ENCODE measurements at places on chromosomes 1 and 21.
A peak's percentile ranks its signal among the peaks of the same experiment; 100 is the strongest.

GRCh38 chr1:212973899-212974298, 23.6 kb downstream of the VASH2 start:
- DNase-seq: no peak

DNA sequence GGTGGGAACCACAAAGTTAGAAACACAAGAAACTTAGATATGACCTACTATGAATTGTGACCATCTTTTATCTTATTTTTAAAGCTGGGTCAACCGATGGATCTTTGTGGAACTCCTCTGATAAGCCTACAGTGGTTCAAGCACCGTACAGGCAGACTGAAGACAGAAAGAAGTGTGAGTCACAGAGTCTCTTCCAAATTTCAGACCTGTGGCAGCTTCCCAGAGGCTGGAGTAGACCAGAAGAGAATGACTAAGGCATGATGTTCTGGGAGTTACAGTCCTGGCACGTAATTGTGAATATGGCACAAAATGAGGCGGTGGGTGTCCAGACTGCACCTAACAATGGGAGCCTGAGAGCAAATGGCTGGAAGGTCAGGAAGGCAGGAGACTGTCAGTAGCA, 70.0 kb downstream of the LMO4 start:
- DNase-seq: no peak

GRCh38 chr21:22280851-22281250, 1282.6 kb downstream of the NCAM2 start:
- DNase-seq: no peak

DNA sequence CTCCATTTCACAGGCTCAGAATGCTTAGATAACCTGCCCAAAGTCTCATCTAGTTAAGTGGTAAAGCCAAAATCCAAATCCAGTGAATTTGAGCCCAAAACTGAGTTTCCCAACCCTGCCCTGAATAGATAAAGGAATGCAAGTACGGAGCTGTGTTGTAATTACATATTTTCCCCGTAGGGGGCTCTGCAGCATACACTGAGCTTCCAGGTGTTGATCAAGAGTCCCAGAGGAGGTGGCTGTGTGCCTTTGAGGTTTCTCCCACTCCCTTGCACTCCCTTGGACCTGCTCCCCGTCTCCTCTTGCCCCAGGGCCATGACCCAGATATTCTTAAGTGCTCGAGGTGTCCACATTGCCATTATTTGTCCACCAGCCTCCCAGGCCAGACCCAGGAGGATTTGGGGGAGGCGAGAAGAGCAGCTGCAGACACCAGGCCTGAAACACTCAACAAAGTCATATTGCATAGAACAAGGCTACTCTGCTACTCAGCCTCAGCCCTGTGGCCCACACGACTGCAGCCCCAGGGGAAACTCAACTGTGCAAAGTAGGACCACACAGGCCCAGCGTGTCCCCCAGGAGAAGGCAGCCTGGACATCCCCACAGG, 18.4 kb upstream of the LY9 start:
- peak; percentile 44 for DNase-seq

GRCh38 chr21:33835920-33836319, 79.7 kb downstream of the ATP5PO start:
- DNase-seq: no peak

DNA sequence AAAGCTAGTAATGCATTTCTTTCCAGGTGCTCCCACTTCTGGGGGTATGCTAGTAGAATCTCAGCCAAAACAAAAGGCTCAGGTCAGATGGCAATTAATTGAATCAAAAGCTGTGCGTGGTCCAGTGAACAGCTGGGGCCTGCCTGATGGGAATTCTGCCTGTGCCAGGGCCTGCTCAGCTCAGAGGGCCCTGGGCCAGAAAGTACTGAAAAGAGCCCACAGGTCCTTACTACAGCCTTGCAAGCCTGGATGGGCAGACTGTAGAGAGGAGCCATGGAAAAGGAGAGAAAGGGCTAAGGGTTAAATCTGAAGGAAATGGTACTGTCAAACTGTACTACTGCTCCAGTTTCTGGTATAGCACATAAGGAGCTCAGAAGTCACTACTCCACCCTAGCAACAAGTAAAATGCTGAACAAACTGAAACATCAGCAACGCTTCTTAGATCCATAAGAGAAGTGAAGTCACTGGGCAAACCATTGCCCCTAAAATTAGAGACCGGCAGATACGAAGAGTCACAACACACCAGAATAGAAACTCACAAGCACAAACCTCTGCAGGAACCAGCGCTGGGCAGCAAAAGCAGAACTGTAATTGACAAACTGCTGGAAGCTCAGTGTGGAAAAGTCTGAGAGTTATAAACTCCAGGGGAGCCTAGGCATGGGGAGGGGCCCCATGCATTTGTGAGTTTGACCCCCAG, 121.1 kb upstream of the SYT6 start:
- DNase-seq: no peak

DNA sequence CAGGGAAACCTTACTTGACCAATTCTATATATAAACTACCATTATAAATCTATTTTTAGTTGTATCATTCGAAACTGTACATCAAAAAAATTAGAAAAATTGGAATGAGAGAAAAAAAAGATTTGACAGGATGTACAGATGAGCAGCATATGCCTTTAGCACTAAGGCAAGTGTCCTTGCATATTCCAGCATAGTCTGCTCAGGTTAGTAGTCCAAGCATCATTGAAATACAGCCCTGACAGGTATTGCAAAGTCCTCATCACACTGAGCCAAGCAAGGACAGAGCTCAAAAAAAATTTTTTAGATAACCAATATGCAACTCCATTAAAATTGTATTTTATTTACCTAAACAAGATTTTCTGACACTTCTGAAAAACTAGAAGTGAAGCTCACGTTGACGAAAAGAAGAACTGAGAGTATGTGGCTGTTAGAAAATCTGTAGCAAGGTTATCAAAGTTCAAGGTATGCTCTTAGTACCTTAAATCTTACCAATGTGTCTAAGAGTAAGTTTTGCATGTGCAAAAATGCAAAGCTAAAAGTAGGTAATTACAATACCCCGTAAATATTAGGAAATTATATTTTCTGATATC, 465.6 kb upstream of the ADGRL4 start:
- DNase-seq: no peak

GRCh38 chr1:22340873-22341272, 110.8 kb upstream of the ZBTB40 start:
- DNase-seq: no peak

- DNase-seq: peak; percentile 49
Measured at GRCh38 chr1:161506336-161507223, 1.3 kb downstream of the FCGR2A start.

DNA sequence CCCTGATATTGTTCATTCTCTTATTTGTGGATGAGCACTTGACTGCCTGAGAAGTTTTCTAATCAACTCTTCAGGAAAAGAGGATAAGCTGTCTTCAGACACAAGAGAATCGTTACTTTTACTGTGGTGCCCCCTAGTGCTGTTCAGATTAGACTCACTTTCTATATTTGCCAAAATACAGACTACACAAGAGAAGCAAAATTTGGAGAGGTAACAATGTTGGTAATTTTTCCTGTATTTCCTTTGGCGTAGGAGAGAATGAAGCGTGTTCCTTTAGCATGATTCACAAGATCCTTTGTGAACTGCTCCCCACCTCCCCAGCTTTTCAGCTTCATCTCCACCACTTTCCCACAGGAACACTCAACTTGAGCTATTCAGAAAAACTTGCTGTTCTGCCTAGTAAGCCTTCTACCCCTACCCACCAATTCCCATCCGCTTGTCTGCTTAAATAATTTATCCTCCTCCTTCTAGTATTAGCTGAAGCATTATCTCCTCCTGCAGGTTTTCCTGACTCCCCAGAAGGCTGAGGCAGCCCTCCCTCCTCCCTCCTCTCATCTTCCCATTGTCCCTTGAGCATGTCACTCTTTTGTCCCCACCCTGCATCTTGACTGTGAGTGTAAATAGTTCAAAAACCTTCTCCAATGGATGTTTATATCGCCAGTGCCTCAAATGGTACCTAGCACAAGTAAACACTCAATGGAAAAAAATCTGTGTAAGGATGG, 4.5 kb downstream of the TNFSF4 start:
- DNase-seq: peak; percentile 90

GRCh38 chr1:22217811-22218460, 75.0 kb upstream of the WNT4 start:
- DNase-seq: no peak

DNA sequence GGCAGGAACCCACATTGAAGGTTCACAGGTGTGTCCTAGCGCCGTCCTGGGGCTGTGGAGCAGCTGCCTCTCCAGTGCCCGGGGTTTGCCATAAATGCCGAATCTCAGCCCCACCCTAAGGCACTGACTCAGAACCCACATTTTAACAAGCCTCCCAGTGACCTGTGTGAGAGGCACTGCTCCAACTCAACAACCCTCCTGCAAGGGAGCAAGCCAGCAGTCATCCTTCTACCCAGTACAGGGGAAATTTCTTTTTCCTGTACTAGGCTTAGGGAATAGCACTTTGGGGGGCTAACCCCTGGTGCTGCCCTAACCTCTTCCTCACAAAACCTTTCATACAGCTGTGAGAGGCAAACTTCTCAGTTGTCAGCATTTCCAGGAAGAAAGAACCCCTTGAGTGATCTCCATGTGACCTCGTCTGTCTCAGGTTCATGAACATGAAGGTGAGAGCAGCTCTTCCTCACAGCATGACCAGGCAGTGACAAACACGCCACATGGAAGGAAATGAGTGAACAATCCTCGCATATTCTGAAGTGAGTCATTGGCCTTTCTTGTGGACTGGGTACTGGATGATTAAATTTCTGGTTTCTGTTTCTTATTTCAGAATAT, 11.4 kb upstream of the BCAR3 start:
- peak; percentile 86 for DNase-seq

DNA sequence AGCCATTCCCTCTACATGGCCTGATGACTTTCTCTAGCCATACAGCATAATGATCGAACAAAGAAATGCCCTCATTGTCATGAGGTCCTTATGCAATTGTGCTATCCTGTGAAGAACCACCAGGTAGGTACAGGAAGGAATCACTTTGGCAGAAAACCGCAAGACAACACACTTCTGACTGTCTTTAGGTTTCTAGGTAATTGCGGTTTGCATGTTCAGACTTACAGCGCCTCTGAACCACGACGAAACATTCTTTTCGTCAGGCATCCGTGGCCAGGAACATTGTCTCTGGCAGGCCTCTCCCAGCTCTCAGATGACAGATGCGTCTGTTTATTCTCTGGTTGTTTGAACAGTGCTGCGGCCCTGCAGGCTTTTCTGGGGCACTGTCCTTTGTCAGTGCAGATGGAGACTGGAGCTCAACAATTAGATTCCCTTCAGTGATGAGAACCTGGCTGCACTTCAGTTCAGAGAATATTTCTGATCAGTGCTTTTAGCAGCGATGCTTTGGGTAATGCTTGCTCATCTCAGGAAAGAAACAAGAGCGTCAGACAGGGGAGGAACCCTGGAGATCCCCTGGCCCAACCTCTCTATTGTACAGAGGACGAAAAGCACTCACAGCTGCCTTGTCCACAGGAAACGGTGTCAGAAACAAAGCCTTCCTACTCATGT, 63.4 kb downstream of the B3GALT5 start:
- peak; percentile 3 for DNase-seq

DNA sequence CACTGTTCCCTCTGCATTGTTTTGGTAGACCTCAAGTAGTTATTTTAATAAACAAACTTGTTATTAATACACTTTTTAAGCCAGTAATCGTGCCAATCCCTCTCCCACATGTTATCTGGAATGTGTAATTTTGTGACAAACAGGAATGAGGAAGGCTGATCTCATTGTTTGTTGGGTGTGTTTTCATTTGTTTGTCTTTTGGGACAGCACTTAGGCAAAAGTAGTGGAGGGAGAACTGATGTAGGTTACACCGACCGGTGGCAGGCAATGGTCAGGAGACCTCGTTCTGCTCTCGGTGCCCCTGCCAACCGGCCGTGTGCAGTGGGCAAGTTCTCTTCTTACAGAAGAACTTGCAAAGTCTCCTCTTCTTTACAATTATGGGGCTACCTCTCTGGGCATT, 99.8 kb downstream of the HUNK start:
- DNase-seq: no peak

DNA sequence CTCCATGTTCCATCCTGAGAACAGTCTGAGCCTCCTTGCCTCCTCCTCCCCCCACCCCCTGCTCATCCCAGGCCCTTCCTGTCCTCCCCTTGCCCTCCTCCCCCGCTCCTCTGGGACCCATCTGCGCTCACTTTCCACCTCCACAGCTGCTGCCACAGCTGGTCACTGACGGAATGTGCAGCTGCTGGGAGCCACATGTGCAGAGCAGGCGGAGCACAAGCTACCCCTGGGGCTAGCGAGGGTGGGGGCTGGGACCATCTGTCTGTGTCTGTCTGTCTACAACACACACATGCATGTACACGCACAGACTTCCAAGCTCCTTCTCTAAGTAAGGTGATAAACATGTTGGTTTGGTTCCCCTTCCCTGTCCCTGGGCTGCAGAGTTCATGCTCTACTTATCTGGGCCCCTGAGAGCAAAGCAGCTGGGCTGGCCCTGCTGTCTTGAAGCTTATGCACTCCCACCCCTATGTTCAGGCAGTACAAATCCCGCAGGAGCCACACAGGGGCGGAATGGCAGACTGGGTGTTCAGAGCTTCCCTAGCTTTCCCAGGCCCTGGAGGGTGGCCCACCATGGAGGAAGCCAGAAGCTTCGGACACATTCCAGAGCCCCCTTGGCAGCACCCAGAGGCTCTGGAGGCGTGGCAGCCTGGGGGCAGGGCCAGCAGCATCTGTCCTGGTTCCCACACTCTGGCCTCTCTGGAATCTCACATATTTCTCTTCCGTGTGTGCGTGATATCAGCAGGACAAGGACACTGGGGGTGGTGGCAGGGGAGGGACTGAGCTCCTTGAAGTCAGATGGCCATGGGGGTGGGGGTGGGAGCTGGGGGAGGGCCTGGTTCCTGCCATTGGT, 7.0 kb upstream of the HEYL start:
- DNase-seq: no peak

DNA sequence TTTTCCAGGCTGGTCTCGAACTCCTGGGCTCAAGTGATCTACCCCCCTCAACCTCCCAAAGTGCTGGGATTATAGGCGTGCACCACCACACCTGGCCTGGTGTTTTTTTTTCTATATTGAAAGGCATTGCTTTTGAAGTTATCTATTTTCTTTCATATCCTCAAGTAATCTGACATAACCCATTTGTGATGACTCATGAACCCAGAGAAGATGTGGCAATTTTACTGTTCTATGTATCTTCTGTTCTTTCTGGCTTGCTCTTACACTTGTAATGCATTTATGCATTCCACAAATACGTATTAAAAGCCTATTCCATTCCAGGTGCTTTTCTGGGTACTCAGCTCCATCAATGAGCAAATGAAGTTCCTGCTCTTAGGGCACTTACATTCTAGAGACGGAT, 29.9 kb upstream of the ERRFI1 start:
- DNase-seq: no peak

DNA sequence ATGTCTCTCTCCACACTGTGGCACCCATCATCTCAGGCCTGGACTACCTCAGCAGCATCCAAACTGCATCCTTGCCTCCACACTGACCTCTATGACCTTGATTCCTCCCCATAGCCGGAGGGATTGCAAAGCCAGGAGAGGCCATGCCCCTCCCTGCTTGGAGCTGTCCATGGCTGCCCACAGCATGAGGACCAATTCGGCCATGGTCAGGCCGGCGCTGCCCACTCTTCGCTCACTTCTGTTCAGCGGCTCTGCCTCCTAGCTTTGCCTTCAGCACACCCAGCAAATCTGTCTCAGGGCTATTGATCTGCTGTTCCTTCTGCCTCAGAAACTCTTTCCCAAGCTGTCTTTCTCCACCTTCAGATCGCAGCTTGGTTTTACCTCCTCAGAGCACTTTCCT, 94.5 kb downstream of the TNR start:
- DNase-seq: no peak
